Right hindlimb (tissue), 1 donor: ENCODE measurements at places on chromosomes 6 and 20.

- no peak for DNase-seq
Measured at GRCh38 chr20:19947611-19948264, 69.4 kb upstream of the NAA20 start.

- DNase-seq: no peak
Measured at GRCh38 chr20:57234556-57235251, 31.7 kb downstream of the BMP7 start.

GRCh38 chr6:15499591-15499990, 163.2 kb downstream of the DTNBP1 start:
- DNase-seq: no peak

- no peak for DNase-seq
Measured at GRCh38 chr6:29810371-29810770, 17.3 kb upstream of the HLA-G start.

DNA sequence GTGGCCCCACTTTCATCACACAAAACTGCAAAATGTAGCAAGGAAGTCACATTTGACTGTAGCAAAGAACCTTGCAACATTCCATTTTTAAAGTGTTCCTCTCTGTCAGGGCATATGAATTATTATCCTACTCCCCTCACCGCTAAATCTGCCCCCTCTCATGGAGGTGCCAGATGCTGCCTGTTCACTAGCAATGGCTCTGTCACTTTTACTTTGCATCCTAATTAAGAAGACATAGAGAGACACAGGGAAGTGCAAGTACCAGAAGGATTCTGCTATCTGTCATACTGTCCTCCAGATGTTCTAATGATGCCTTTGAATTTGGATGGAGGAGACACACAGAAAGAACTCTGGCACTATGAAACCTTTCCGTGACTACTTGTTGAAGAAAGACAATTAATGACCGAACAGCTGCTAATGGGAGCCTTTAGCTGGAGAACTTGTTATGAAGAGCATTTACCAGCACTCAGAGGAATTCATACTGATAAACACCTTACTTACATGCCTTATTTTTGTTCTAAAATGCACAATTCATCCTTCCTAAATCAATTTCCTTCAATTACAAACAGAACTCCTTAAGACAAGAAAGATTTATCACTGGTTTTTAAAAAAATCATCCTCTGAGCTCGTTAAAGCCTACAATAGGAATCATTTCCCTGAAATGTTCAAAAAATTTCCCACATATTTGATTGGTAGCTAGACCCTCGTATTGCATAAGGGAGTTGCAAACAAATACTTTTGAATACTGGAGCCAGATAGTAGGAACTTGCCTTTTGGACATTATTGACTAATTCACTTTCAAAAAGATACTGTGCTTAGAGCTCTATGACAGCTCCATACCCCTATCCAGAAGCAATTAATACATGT, 292.6 kb downstream of the UBE3D start:
- DNase-seq: no peak

DNA sequence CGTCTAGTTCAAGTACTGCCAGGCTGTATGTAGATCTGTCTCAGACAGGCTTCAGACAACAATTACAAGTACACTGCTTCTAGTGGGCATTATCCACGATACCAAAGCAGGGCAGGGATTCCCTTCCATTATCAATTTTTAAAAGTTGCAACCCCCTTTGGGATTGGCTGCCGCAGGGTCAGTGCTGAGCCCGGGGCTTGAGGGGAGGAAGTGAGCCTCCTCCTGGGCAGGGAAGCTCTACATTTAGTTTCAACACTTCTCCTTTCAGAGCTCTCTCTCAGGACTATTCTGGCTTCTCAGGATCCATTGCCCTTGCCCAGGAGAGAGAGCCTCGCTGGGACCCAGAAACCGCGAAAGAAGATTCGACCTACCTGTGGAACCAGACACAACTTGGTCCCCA, 1.5 kb downstream of the HTR1B start:
- no peak for DNase-seq

DNA sequence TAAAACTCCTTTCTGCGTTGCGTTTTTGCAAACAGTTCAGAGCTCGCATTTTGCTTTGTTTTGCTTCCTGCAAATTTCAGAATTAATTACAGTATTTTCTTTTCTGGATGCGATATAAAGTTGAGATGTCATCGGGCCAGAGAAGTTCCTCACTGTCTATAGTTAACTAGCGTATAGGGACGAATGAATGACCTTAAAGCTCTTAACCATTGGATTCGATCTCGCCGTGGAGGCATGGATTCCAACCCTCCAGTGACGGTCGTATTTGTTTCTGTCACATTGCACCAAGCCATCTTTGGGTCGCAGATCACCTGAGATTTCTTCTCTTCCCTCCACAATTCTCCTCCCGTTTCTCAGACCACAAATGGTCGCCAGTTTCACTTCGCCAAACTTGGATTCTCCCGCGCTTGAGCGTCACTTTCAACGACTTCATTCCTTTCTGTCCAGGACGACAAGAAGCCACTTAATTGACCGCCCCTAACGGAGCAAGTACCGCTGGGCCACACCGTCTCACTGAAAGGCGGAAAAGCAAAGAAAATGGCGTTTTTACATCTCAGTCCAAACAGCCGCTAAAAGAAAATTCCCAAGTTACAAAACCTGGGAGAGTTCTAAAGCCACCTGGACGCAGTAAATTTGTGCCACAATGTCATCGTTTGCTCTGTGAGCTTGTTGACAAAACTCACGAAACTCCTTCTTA, 85.3 kb upstream of the ZNF184 start:
- no peak for DNase-seq

- no peak for DNase-seq
Measured at GRCh38 chr6:85465762-85466161, 15.9 kb downstream of the NT5E start.

DNA sequence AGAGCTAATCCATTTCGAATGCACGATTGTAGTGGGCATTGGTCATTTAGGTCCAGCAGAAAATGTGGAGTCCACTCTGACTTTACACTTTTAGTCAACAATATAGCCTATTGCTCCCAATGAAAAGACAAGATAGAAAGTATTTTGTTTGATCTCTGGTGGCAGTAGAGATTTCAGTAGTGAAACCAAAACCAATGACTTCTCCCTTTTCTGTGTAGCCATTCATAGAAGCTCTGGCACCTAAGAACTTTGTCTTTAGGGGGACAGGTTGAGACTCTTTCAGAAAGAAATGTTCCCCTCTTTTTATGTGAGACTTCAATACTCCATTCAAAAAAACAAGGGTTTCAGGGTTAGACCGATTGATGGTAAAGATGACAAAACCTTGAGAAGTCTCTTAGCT, 510.8 kb upstream of the POU3F2 start:
- no peak for DNase-seq

DNA sequence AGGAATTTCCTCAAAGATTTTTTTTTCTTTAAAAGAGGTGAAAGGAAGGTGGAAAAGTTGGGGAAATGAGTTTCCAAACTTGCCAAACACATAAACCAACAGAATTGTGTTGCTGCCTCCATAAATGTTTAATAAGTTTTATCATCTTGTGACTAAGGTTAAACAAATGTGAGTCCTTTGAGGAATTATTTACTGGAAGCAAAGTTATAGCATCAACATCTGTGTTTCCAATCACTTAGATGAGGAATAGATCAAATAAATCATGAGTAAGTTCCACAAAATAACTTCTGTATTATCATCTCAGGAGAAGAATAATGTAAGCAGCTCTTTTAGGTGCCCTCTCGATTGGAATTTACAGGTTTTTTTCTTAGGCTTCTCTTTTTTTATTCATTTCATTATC, 20.5 kb downstream of the TSHZ2 start:
- no peak for DNase-seq

- DNase-seq: no peak
Measured at GRCh38 chr20:59007665-59008511, 834 bp upstream of the CTSZ start.

DNA sequence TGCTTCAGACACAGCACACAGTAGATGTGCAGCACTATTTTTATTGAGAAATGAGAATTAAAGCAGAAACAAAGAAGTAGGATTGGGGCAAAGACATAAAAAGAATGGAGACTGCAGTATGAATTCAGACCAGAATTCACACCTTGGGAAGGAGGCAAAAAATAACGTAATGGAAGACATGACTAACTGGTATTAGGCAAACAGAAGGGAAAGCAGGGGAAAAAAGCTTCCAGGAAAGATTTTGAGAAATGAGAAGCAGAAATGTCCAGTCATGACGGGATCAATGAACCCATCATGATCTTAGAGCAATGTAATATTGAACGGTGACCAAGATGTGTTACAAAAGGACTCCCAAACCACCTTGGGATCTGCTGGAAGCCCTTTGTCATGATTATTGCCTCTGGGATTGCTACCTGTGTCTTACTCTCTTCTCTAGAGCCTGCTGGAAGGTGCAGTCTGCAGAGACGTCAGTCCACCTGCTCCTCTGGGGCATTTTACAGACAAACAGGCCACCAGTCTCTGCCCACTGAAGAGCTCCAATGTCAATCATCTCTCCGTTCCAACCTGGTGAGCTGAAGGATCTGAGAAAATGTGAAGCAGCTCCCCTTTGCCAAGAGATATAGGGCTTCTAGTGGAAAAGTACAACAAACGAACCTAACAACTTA, 8.7 kb downstream of the NUDT3 start:
- DNase-seq: no peak

GRCh38 chr20:38083338-38084048, 49.9 kb downstream of the RPRD1B start:
- DNase-seq: no peak

- DNase-seq: no peak
Measured at GRCh38 chr6:108693430-108694154, 132.9 kb downstream of the FOXO3 start.

GRCh38 chr6:160215232-160215631, 43.4 kb downstream of the SLC22A2 start:
- DNase-seq: no peak

GRCh38 chr6:166691199-166691598, 64.1 kb upstream of the RPS6KA2 start:
- DNase-seq: no peak
